ENCODE measurements at places on chromosomes 7 and 10. TPM values are rescaled to one million over a fixed set of nuclear protein-coding genes. Genes with fewer than 3 reads are reported as not detected.

DNA sequence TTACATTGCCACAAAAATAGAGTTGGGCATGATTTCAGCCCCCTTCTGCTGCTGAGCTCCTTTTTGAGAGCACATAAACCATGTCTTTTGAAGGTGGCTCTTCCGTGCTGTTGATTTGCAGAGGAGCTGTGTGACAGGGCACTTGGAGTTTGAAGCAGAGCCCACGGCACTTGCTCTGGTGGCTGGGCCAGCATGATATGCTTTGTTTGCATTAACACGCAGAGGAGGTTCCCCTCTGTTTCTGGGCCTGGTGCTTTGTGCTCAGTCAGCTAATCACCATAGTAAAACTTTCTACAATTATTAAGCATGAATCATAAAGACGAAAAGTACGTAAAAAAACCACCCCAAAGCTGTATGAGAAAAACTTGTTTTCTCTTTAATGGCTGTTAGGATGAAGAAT lies 40.1 kb downstream of the RBM33 start:
- no peak for DNase-seq
- H3K4me1 ChIP-seq: peaks cover 40% of the 10 kb centered on the region
- H3K4me3 ChIP-seq: no peak overlapping the region
- peaks cover 76% of the 10 kb centered on the region for H3K36me3 ChIP-seq

Gene RARRES2
- total RNA-seq: not detected

Gene ODAD2
- not detected for total RNA-seq

Gene ZNF425
- total RNA-seq: 1.0 TPM

DNA sequence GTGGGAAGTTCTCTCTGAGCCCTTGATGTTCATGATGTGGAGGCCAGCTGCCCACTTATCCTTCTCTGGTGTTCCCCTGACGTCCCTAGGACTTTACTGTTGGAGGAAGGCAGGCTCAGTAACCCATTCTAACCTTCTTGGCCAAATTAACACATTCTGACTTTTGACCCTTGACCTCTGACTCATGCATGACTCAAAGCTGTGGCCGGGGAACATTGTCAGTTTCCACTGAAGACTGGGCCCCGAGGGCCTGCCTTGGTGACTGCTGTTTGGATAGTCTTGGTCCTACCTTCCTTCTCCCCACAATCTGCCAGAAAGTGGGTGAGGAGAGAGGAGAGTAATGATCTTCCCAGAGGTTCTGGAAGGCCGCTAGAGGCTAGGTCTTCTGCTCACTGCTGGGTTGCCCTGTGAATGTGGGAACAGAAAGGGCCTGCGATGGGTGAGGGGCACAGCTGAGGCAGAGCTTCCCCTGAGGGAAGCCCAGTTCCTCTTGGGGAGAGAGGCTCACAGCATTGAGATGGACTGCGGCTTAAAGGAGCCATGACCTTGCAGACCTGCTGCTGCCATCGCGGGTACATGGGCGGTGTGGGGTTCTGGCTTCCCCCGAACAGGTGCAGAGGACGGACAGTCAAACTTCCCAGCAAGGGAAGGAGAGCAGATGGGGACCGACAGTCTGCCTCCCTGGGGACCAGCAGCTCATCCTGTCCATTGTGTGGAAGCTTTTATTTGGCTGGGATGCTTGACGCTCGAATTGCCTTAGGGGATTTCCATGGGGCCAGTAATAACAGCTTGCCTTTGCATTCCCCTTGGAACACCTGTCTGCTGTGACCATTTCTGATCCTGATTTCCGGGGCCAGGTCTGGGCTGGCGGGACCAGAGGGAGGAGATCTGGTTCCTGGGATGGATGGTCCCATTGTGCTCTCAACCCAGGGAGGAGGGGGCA lies 43.8 kb downstream of the ADAMTS14 start:
- no peaks in the 10 kb centered on the region for H3K4me1 ChIP-seq
- no peak overlapping the region for H3K27ac ChIP-seq
- no peak overlapping the region for H3K4me3 ChIP-seq

GRCh38 chr10:73406846-73407245 lies 7.0 kb downstream of the ANXA7 start:
- H3K4me3 ChIP-seq: no peak overlapping the region
- H3K27me3 ChIP-seq: no peaks in the 10 kb centered on the region
- H3K36me3 ChIP-seq: peaks cover 28% of the 10 kb centered on the region
- DNase-seq: no peak
- H3K4me1 ChIP-seq: peaks cover 23% of the 10 kb centered on the region
- no peak overlapping the region for H3K27ac ChIP-seq

- no peaks in the 10 kb centered on the region for H3K4me1 ChIP-seq
- DNase-seq: no peak
- no peaks in the 10 kb centered on the region for H3K36me3 ChIP-seq
- no peaks in the 10 kb centered on the region for H3K27me3 ChIP-seq
- no peak overlapping the region for H3K4me3 ChIP-seq
Observed at GRCh38 chr7:147438216-147438615, 1152.3 kb upstream of the C7orf33 start.

Gene RGR
- not detected for total RNA-seq

Gene NT5C3A
- total RNA-seq: 64.5 TPM

DNA sequence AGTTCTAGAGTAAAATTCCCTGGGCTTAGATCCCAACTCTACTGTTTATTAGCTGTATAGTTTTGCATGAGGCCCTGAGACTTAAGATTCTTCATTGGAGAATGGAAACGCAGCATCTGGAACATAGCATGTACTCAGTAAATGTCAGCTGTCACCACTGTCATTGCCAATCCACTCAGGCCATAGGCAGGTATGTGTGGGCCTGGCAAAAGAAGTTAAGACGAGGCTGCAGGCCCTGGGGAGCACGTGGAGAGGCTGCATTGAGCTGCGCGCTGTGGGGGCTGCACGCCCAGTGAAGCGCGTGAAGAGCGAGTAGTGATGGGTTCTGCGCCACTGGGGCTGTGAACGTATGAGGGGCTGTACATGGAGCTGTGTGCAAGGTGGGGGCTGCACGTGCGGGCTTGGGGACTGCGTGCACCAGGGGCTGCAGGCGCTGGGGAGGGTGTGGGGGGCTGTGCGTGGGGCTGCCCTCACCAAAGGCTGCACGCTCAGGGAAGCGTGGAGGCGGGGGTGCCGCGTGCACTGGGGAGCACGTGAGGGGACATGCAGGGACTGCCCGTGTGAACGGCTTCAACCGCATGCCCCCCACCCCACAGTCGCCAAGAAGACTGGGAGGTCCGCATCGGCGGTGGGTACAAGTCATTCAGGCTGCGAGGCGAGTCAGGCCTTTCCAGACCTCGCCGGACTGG lies 85.5 kb downstream of the PRR15 start:
- no peak overlapping the region for H3K4me3 ChIP-seq
- peaks cover 2% of the 10 kb centered on the region for H3K27me3 ChIP-seq
- H3K4me1 ChIP-seq: no peaks in the 10 kb centered on the region
- H3K27ac ChIP-seq: no peak overlapping the region
- DNase-seq: no peak

GRCh38 chr10:36358736-36359135 lies 716.6 kb upstream of the FZD8 start:
- no peak overlapping the region for H3K27ac ChIP-seq
- H3K4me3 ChIP-seq: no peak overlapping the region
- H3K36me3 ChIP-seq: no peaks in the 10 kb centered on the region
- no peaks in the 10 kb centered on the region for H3K27me3 ChIP-seq

Gene GNAT3
- total RNA-seq: not detected

Gene ARL4A
- 14.9 TPM for total RNA-seq

DNA sequence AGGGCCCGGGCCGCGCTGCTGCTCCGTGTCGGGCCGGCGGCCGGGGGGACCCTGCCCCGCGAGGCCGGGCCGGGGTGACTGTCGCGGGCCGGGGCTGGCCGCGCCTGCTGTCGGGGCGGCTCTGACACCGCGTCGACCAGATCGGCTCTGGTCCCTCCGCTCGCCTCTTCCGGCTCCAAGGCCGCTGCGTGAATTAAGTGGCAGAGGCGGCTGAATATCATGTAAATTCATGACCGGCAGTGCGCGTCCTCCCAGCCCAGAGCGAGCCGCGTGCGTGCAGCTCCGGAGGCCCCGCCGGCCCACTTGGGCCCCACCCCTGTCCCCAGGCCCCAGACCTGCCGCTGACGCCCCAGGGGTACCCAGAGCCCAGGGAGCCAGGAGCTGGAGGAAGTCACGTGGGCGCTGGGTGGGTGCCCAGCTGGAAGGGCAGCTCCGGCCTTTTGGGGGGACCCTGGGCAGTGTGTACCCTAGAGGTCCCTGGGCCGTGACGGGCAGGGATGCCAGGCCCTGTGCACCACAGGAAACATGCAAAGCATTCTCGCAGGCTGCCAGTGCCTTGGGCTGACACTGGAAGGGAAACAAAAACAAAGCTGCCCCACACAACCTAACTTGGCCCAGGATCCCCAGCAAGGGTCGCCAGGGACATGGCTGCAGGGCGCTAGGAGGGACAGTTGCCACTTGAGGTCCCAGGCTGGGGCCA lies 584.0 kb upstream of the MKI67 start:
- H3K4me3 ChIP-seq: no peak overlapping the region
- peaks cover 7% of the 10 kb centered on the region for H3K27me3 ChIP-seq
- H3K27ac ChIP-seq: no peak overlapping the region
- H3K4me1 ChIP-seq: no peaks in the 10 kb centered on the region

GRCh38 chr7:45026984-45027773 lies 27.2 kb downstream of the CCM2 start:
- peak overlapping the region; percentile 81 for H3K4me3 ChIP-seq
- H3K36me3 ChIP-seq: peaks cover 70% of the 10 kb centered on the region
- no peaks in the 10 kb centered on the region for H3K27me3 ChIP-seq
- peak; percentile 63 for DNase-seq
- peaks cover 60% of the 10 kb centered on the region for H3K4me1 ChIP-seq

- no peak overlapping the region for H3K27ac ChIP-seq
- no peaks in the 10 kb centered on the region for H3K27me3 ChIP-seq
- H3K36me3 ChIP-seq: no peaks in the 10 kb centered on the region
- no peaks in the 10 kb centered on the region for H3K4me1 ChIP-seq
Observed at GRCh38 chr10:115402699-115403098, 309.5 kb downstream of the ATRNL1 start.

- peaks cover 3% of the 10 kb centered on the region for H3K27me3 ChIP-seq
- DNase-seq: no peak
- no peak overlapping the region for H3K27ac ChIP-seq
- H3K36me3 ChIP-seq: no peaks in the 10 kb centered on the region
Observed at GRCh38 chr7:18126281-18126680, 98.6 kb upstream of the PRPS1L1 start.

GRCh38 chr7:100157334-100158228 lies 942 bp downstream of the TRAPPC14 start:
- peaks cover 37% of the 10 kb centered on the region for H3K36me3 ChIP-seq
- peak overlapping the region; percentile 87 for H3K4me3 ChIP-seq
- H3K27ac ChIP-seq: peak overlapping the region; percentile 87

Gene EN2
- not detected for total RNA-seq

- H3K36me3 ChIP-seq: no peaks in the 10 kb centered on the region
- no peak overlapping the region for H3K4me3 ChIP-seq
- no peaks in the 10 kb centered on the region for H3K27me3 ChIP-seq
Observed at GRCh38 chr7:11449316-11449715, 382.7 kb downstream of the THSD7A start.

Gene ZNF365
- not detected for total RNA-seq

Gene JAKMIP3
- 0.07 TPM for total RNA-seq

Gene ZNF853
- 0.33 TPM for total RNA-seq

DNA sequence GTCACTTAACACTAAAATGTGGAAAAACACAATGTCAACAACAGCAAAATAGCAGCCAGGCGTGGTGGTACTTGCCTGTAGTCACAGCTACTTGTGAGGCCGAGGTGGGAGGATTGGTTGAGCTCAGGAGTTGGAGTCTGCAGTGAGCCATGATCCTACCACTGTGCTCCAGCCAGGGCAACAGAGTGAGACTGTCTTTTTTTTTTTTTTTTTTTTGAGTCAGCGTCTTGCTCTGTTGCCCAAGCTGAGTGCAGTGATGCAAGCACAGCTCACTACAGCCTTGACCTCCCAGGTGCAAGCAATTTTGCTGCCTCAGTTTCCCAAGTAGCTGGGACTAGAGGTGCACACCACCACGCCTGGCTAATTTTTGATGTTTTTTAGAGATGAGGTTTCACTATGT lies 6.1 kb downstream of the KCTD7 start:
- peaks cover 53% of the 10 kb centered on the region for H3K36me3 ChIP-seq
- peaks cover 46% of the 10 kb centered on the region for H3K4me1 ChIP-seq
- no peak for DNase-seq
- no peak overlapping the region for H3K4me3 ChIP-seq

DNA sequence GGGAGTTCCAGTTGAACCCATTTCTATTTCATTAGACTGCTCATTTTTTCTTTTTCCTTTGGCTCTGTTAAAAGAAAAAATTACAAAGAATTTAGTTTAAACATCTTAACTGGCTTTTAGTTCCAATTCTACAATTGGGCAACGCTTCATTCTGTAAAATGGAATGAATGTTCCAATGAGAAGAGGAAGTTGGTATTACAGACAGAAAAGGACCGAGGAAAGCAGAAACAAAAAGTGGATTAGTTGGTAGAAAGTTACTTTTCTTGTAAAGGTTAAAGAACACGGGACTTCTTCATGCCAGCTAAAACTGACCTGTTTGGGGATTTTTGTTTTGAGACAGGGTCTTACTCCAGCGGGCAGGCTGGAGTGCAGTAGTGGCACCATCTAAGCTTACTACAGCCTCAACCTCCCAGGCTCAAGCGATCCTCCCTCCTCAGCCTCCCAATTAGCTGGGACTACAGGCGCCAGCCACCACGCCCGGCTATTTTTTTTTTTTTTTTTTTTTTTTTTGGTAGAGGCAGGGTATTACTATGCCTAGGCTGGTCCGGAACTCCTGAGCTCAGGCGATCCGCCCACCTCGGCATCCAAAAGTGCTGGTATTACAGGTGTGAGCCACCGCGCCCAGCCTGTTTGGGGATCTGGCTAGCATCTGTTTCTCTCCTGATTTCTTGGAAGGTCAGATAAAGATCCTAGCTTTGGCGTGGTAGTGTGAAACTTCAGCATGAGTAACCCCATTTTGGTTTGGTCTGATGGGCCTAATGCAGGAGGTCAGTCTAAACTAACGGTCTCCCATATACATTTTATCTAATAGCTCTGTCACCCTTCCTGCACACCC lies 1.3 kb upstream of the VDAC2 start:
- peak overlapping the region; percentile 100 for H3K27ac ChIP-seq
- no peaks in the 10 kb centered on the region for H3K27me3 ChIP-seq
- peaks cover 43% of the 10 kb centered on the region for H3K4me1 ChIP-seq
- H3K4me3 ChIP-seq: peak overlapping the region; percentile 97
- peak; percentile 8 for DNase-seq
- H3K36me3 ChIP-seq: peaks cover 23% of the 10 kb centered on the region

Gene RHEB
- 90.7 TPM for total RNA-seq

Gene RNF32
- total RNA-seq: 2.2 TPM

DNA sequence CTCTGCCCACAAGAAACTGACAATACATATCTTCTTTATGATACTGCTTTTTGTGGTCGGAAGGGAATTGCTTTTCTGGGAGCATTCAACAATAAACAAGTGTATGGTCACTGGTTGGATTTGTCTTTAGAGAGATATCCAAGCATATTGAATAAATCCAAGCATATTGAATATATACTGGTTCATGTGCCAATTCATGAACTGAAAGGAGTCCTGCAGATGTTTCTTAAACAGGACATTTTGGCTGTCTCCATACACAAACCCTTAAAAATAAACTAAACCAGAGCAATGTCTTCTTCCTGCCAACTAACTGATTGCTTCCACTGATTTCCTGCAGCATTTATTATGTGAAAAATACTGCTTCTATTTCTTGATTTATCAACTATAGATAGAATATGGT lies 173.9 kb downstream of the FOXP2 start:
- no peak overlapping the region for H3K27ac ChIP-seq
- H3K4me1 ChIP-seq: no peaks in the 10 kb centered on the region
- no peaks in the 10 kb centered on the region for H3K36me3 ChIP-seq
- no peak overlapping the region for H3K4me3 ChIP-seq

GRCh38 chr7:136717910-136718557 lies 150.4 kb upstream of the CHRM2 start:
- no peak for DNase-seq
- H3K4me3 ChIP-seq: no peak overlapping the region

- no peak overlapping the region for H3K27ac ChIP-seq
- no peak for DNase-seq
- peaks cover 2% of the 10 kb centered on the region for H3K36me3 ChIP-seq
Observed at GRCh38 chr7:771234-772004, 44.3 kb upstream of the PRKAR1B start.

Gene SLIT1
- 1.6 TPM for total RNA-seq

Gene DDX21
- 92.4 TPM for total RNA-seq
